ENCODE measurements at places on chromosomes 3 and 15.

DNA sequence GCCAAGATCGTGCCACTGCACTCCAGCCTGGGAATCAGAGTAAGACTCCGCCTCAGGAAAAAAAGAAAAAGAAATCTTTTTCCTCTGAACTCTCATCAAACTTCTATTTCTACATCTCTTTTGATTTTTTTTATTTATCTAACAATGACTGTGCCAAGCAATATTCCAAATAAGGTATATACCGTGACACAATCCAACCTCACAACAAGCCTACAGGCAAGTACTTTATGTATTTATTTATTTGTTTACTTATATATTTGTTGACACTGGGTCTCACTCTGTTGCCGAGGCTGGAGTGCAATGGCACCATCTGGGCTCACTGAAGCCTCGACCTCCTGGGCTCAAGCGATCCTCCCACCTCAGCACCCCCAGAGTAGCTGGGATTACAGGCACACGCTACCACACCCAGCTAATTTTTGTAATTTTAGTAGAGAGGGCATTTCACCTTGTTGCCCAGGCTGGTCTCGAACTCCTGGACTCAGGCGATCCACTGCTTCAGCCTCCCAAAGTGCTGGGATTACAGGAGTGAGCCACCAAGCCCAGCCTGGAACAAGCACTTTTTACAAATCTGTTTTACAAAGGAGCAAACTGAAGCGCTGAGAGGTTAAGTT lies 94.9 kb upstream of the CHD2 start:
- DNase-seq, result no peak

DNA sequence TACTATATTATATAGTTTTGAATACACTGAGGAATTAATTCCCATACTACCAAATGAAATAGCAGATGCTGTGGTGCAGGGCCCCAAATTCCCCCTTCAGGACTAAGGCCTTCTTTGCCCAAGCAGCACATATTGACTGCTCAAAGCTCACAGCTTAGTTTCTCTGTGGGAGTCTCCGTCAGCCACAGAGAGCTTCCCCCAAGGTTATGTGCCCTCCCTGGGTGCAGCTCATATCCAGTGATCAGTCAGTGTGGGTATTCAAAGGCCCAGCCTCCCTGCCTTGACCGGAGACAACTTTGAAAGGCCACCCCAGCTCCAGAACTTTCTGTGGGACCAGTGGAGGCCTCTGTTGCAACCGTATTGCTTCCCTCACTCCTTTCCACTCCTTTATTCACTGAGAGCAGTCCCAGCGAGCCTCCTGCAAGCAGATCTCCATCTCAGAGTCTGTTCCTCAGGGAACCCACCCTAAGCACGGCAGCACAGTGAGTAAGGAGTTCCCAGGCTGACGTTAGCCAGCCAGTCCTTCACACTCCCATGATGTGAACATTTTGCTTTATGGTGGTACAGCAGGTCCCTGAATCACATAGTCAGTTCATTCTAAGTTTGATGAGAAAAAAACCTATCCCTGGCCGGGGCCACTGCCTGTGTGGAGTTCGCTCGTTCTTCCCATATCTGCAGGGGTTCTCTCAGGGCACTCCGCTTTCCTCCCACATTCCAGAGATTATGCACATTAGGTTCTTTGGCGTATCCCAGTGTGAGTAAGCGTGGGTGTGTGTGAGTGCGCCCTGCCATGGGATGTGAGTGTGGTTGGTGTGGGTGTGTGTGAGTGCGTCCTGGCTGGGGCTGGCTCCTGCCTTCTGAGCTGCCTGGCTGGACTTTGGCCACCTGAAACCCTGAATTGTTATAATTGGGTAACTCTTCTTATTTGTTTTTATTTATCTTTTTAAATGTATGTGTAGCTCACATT lies 64.4 kb upstream of the PPARG start:
- DNase-seq, result no peak

GRCh38 chr3:62604298-62604697 lies 230.9 kb upstream of the FEZF2 start:
- no peak for DNase-seq

DNA sequence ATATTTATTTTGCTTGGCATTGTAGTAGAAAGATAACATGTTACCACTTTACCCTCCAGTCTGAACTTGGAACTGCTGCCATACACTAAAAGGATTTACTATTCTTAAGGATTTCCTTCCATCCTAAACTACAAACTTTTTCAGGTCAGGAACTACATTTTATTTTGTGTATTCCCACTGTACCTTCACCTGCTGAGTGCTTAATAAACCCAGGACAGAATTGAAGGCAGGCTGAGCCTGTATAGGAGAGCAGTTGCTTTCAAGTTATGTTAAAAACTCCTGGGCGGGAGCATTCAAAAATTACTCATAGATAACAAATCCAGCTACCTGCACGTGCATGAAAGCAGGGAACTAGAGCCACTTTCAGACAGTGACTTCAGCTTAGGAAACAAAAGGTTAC lies 58.3 kb downstream of the CACNA1D start:
- no peak for DNase-seq

- DNase-seq, result no peak
Observed at GRCh38 chr15:56936929-56937328, 18.5 kb downstream of the TCF12 start.

- no peak for DNase-seq
Observed at GRCh38 chr3:195021692-195022091, 249.3 kb downstream of the XXYLT1 start.

GRCh38 chr3:58333206-58334012 lies 717 bp downstream of the PXK start:
- DNase-seq, result no peak

- no peak for DNase-seq
Observed at GRCh38 chr3:12395349-12396012, 88.8 kb upstream of the TSEN2 start.
